Effector memory CD4-positive, alpha-beta T cell (primary cell): ENCODE measurements at places on chromosomes 7 and 10.
A peak's percentile ranks its signal among the peaks of the same experiment; 100 is the strongest.

- no peak for DNase-seq
Observed at GRCh38 chr7:135843214-135843613, 94.6 kb upstream of the FAM180A start.

- no peak for DNase-seq
Observed at GRCh38 chr10:63374991-63375390, 90.8 kb downstream of the JMJD1C start.

DNA sequence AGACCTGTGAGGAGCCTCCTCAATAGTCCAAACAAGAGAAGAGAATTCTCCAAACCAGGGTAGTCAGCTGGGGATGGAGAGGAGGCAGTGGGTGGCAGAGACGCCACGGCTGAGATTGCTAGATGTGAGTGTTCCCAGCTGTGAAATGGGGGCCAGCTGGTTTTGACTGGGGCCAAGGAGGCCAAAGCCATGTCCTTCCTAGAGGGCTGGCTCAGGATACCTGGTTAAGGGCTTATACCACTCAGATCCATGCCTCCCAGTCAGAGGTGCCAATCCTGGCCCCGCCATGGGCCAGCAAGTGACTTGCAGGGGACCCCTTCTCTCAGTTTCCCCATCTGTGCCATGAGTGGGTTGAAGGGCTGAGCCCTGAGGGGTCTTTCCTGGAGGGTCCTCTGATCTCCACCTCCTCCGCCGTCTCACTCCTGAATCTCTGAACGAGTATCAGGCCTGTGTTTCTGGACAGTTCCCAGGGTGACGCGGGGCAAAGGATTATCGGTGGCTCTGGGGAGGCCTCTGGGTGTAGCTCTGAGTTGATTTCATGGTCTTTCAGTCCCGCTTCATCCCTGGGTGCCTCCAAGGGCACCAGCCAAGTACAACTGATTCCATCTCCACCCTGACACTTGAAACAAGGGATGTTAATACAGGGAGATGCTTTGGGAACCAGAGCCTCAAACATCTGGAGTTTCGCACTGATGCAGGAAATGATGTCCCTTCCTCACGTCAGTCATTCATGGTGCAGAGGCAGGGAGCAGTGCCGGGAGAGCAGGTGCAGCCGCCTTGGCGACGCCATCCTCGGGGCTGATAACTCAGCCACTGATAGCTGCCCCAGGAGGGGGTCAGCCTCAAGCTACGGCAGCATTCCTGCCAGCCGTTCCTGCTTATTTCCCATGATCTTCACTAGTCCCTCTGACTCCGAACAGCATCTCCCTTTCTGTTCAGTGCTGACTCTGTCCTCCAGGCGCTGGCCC lies 126.7 kb downstream of the RGS10 start:
- DNase-seq: no peak

DNA sequence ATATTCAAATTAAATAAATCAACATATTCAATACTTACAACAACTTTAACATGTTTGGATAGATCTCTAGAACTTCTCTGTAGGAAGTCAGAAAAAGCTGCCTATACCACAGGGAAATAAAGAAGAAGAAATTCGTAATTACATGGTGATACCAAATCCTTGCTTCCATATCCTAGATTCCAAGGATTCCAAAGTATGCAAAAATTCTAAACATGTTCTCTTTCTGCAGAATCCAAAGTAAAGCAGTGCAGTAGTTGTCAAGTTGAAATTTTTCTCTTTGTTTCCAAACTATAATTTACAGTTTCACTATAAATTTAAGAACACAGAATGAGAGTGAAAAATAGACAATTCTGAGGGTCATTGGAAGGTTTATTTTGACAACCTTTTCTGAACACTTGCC lies 233.7 kb upstream of the PTN start:
- DNase-seq: no peak

GRCh38 chr7:149787428-149788299 lies 14.3 kb upstream of the ZNF467 start:
- DNase-seq: no peak

DNA sequence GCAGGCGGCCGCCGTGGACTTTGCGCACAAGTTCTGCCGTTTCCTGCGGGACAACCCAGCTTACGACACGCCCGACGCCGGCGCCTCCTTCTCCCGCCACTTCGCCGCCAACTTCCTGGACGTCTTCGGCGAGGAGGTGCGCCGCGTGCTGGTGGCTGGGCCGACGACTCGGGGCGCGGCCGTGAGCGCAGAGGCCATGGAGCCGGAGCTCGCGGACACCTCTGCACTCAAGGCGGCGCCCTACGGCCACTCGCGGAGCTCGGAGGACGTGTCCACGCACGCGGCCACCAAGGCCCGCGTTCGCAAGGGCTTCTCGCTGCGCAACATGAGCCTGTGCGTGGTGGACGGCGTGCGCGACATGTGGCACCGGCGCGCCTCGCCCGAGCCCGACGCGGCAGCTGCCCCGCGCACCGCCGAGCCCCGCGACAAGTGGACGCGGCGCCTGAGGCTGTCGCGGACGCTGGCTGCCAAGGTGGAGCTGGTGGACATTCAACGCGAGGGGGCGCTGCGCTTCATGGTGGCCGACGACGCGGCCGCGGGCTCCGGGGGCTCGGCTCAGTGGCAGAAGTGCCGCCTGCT lies 14.1 kb downstream of the SH2B2 start:
- DNase-seq: no peak

DNA sequence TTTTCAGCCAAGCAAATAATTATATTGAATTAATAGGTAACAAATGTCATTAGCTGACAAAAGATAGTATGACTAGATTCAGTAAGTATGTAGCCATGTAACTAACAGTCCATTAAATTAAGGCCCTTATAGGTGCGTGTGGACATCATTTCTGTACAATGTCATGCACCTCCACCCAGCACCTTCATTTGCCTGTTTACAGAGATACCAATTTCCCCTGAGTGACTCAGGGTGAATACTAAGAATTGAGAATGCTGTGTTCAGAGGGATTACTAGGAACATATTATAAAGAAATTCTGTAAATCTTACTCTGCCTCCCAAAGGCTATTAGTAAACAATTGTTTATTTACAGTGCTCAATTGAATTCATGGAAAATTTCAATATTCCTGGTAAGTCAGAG lies 48.1 kb upstream of the ZNF273 start:
- no peak for DNase-seq

DNA sequence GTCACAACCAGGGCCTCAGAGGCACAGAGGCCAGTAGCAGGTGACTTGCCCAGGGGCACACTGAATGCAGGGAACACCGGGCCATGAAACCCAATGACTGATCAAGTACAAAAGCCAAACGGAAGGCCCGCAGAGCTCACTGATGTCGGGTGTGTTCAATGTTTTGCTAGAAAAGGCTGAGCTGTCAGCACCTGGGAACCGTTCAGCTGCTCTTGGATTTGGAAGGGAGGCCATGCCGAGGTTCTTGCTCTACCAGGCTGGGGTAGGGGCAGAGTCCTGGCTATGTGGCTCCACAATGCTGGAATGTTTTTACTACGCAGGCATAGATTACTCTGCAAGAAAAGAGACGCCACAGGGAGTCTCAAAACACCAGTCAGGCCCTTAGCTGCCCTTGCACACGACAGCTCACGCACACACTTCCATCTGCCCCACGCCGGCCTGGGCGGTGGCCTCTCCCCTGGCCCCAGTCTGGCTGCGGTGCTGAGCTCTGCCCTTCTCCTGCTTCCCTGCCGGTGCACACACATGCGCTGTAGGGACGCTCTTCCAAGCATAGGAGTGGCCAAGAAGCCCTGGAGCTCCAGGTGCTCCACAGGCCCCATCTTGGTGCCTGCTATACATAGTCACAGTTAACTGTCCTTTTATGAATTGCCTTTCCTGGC lies 79.9 kb downstream of the ZRANB1 start:
- DNase-seq: no peak

GRCh38 chr10:35554461-35555056 lies 50.6 kb upstream of the GJD4 start:
- no peak for DNase-seq

DNA sequence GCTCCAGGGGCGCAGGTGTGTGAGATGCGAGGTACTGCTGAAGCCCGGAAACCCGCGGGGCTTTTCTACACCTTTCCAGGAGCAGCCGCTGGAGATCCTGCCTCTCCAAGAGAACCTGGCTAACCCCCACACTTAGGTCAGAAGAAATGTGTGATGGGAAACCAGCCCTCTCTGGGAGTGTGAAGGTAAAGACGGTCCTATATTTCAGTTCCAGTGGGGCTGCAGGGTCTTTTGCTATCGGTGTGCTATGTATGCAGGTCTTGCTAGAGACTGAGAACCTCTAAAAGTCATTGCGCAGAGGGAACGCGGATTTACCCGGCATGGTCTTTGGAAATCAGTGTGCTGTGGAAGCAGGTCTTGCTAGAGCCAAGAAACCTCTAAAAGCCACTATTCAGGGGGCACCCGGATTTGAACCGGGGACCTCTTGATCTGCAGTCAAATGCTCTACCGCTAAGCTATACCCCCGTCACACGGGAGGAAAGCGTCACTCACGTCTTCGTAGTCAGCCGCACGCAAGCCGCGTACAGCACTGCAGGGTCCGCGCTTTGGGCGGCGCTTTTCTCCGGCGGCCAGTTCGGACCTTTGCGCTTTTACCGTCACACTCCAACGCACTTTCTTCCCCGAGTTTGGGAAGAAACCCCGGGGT lies 46.0 kb downstream of the ZNF777 start:
- DNase-seq: peak; percentile 8

- DNase-seq: no peak
Observed at GRCh38 chr7:96521068-96521894, 188.4 kb downstream of the SEM1 start.

GRCh38 chr10:126880926-126881325 lies 24.3 kb upstream of the DOCK1 start:
- DNase-seq: no peak

DNA sequence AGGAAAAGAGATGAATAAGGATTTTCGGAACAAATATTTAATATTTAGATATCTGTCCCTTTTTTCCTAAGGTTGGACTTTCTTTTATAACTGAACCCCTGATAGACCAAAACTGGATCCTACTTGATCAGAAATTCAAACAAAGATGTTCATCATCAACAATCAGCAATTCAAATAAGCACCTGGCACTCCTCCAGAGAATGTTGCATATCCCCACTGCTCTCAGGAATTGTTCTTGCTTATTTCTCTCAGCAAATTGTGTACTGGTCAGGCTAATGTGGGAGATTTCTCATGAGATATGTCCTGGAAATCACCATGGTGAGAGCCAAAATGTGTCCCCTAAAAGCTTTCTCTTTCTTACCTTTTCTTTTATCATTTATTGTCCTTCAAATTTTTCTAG lies 40.3 kb upstream of the LHFPL3 start:
- DNase-seq: no peak

DNA sequence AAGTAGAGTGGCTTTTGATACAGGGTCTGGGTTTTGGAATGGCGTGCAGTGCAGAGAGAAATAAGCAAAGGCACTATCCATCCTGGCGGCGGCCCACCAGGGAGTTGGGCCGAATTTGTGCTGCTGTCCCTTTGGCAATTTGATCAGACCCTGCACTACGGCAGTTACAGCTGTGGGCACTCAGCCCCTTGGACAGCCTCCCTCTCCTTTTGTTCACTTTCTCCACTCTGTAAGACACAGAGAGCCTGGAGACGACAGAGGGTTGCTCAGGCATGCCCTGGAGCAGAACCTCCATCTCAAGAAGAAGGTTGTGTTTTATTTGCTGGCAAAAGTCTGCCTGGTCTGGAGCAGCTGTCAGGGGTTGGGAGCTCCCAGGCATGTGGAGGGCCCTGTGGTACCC lies 55.8 kb downstream of the LHPP start:
- no peak for DNase-seq

GRCh38 chr10:79353000-79353406 lies 5.7 kb downstream of the PPIF start:
- no peak for DNase-seq

DNA sequence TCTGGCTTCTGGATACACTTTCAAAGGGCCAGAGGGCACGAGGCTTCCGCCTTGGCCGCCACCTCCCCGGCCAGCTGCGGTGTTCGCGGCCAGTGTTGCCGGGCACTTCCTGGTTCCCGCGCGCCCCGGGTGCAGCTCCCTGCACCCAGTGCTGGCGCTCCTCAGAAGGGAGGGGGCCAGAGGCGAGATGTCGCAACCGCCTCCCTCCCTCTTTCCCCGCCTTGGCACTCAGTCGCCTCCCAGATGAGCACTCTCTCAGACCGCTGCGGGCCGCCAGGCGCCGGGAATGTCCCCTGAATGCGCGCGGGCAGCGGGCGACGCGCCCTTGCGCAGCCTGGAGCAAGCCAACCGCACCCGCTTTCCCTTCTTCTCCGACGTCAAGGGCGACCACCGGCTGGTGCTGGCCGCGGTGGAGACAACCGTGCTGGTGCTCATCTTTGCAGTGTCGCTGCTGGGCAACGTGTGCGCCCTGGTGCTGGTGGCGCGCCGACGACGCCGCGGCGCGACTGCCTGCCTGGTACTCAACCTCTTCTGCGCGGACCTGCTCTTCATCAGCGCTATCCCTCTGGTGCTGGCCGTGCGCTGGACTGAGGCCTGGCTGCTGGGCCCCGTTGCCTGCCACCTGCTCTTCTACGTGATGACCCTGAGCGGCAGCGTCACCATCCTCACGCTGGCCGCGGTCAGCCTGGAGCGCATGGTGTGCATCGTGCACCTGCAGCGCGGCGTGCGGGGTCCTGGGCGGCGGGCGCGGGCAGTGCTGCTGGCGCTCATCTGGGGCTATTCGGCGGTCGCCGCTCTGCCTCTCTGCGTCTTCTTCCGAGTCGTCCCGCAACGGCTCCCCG lies at the start of gene FFAR4:
Gene FFAR4 (plus strand): TSS at position 231 of the 842 bp plus-strand sequence. CDS start 56 bp downstream, at position 287.
- no peak for DNase-seq

GRCh38 chr10:69025370-69025896 lies 36.8 kb downstream of the KIFBP start:
- DNase-seq: no peak

DNA sequence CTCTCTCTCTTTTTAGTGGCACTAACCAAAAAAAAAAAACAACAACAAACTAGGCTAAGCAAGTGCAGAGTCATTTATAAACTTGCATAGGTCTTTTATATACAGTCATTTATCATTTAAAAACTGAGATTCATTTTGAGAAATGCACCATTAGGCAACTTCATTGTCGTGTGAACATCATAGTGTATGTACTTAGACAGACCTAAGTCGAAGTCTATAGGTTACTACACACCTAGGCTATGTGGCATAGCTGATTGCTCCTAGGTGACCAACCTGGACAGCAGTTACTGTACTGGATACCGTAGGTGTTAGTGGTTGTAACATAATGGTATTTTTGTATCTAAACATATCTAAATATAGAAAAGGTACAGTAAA lies 109.1 kb upstream of the SAMD8 start:
- DNase-seq: no peak

DNA sequence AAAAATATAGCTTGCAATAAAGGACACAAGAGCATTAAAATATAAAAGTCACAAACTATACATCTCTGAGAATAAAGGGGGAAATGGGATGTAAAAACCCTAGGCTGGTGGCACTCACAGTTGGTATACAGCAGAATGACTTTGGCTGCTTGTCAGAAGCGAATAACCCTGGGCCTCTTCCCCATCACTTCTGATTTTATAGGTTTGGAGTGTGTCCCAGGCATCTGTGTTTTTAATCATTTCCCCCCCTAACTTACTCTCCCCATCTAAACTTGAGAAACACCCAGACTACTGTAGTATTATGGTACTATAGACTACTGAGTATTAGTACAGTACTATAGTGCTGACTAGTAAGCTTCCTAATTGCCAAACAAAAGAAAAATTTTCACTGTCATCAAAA lies 1.8 kb upstream of the RPA3 start:
- no peak for DNase-seq

GRCh38 chr10:114420811-114421485 lies 16.6 kb upstream of the AFAP1L2 start:
- no peak for DNase-seq

GRCh38 chr10:63054889-63055611 lies 78.1 kb upstream of the NRBF2 start:
- DNase-seq: no peak

GRCh38 chr7:73904219-73905137 lies 43.5 kb downstream of the TMEM270 start:
- no peak for DNase-seq

- DNase-seq: no peak
Observed at GRCh38 chr7:95632609-95633008, 36.3 kb upstream of the PDK4 start.
